CD4-positive, alpha-beta T cell treated with Interleukin-1 beta for 1 hour (primary cell): ENCODE measurements at places on chromosomes 12 and 14.

GRCh38 chr12:24922090-24922489, 26.8 kb downstream of the BCAT1 start:
- DNase-seq, result no peak

- no peak for DNase-seq
Observed at GRCh38 chr14:34038358-34039057, 87.6 kb upstream of the EGLN3 start.

DNA sequence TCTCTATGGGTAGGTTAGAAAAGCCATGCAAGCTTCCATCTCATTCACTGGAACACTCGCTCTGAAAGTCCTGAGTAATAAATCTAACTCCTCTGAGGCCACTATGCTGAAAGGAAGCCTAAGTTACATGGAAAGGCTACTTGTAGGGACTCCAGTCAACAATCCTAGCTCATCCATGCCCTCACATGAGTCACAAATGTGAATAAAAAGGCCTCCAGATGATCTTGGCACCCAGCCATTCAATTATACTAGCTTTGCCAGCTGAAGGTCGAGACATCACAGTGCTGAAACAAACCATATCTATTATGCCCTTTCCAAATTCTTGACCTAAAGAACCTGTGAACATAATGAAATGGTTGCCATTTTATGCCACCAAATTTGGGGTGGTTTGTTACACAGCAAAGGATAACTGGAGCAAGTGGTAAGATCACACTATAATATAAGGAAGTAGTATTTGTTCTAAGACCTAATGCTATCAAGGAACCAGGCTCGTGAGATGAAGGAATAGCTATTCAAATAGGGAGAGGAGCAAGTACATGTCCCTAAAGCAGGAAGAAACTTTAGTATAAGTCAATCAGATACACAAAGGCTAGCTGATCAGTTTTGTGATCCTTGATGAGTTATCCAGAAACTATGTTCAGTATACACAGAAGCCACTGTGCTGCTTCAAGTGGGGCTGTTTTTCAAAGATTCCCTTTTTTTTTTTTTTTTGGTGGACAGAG, 142.1 kb downstream of the MED13L start:
- DNase-seq, result no peak

DNA sequence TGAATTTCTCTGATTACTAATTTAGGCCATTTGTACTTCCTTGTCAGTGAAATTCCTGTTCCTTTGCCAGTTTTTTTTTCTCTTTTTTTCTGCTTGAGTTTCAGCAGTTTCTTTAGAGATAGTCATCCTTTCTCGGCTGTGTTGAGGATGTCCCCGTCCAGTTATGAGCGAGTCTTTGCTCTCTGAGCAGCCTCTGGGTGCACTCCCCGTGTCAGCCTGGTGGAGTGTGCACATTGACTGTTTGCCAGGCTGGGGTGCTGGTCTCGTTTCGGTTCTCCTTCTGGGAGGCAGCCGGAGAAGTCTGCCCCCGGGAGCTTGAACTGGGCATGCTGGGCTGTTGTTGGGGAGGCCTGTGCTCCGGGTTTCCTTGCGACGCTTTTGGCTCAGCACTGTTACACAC, 3.0 kb downstream of the PACS2 start:
- DNase-seq, result peak; percentile 27
